ENCODE measurements at places on chromosomes 4 and X. TPM values are rescaled to one million over a fixed set of nuclear protein-coding genes. Genes with fewer than 3 reads are reported as not detected.

Gene PPEF2
- not detected for total RNA-seq

DNA sequence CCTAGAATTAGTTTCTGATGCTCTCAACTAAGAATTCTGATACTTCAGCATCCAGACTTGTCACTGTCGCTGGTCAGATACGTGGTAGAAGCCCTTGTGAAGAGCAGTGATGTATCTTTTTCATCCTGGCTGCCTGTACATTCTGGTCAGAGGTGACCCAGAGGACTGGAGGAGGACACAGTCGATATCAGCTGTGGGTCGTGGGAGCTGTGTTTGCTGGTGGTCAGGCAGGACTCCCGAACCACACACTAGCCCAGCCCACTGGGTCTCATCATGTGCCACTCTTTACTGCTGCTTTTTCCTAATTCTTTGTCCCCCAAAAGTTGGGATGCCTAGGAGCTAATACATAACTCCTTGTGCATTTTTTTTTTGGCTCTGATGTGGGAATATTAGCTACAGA, 6.5 kb downstream of the DCUN1D4 start:
- H3K27ac ChIP-seq: no peak overlapping the region
- peaks cover 13% of the 10 kb centered on the region for H3K4me1 ChIP-seq
- no peak for DNase-seq
- H3K4me3 ChIP-seq: no peak overlapping the region
- no peaks in the 10 kb centered on the region for H3K36me3 ChIP-seq
- no peaks in the 10 kb centered on the region for H3K27me3 ChIP-seq

Gene FAT4
- total RNA-seq: 19.5 TPM

- no peak for DNase-seq
- H3K27ac ChIP-seq: no peak overlapping the region
- H3K4me3 ChIP-seq: no peak overlapping the region
- no peaks in the 10 kb centered on the region for H3K27me3 ChIP-seq
- H3K36me3 ChIP-seq: no peaks in the 10 kb centered on the region
Measured at GRCh38 chrX:14291666-14292500, 237.5 kb upstream of the GLRA2 start.

- no peak overlapping the region for H3K27ac ChIP-seq
- DNase-seq: no peak
- no peaks in the 10 kb centered on the region for H3K4me1 ChIP-seq
- H3K36me3 ChIP-seq: no peaks in the 10 kb centered on the region
- no peaks in the 10 kb centered on the region for H3K27me3 ChIP-seq
Measured at GRCh38 chr4:161189286-161190134, 974.3 kb downstream of the FSTL5 start.

DNA sequence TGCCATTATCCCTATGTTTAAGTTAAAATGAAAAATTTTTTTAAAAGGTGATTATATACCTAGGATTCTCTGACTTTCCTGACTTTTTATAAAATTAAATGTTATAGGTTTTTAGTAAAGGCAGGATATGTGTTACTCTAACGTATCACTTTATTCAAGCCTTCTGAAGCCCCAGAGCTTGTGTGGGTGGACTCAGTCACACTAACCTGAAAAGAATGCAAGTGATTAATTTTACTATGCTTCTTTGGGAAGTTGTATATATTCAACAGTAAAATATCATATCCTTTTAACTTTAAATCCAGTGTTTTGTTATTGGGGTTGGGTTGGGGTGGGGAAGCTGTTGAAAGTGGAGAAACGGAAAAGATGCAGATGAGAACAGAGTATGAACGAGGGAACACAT, 22.8 kb downstream of the PDLIM3 start:
- no peak for DNase-seq
- H3K4me1 ChIP-seq: peaks cover 14% of the 10 kb centered on the region
- no peak overlapping the region for H3K4me3 ChIP-seq
- no peaks in the 10 kb centered on the region for H3K36me3 ChIP-seq
- no peak overlapping the region for H3K27ac ChIP-seq

DNA sequence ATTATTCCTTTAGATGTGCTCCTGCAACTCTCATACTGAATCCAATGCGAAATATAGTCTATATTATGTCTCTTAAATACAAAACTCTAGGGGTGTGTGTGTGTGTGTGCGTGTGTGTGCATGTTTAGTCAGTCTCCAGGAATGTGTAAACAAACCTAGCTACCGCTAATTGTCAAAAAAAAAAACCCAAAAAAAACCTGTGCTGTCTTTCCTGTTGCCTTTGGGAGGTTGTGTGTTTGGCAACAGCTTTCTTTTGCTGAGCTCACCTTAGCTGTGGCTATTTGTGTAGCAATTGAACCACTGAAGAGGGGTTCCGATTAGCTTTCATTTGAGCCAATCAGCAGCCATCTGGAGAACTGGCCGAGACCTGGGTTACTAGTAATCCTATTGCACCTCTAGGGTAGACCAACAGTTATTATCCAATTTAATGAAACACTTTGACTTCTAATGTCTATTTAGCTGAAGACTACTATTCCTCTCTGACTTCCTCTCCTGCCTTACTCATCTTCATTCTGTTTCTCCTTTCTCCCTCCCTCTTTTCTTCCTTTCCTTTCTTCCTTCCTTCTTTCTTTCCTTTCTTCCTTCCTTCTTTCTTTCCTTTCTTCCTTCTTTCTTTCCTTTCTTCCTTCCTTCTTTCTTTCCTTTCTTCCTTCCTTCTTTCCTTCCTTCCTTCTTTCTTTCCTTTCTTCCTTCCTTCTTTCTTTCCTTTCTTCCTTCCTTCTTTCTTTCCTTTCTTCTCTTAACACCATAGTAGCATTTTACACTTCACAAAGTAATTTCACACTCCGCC, 471.1 kb downstream of the GBA3 start:
- no peaks in the 10 kb centered on the region for H3K27me3 ChIP-seq
- H3K4me3 ChIP-seq: no peak overlapping the region
- H3K4me1 ChIP-seq: no peaks in the 10 kb centered on the region
- H3K36me3 ChIP-seq: no peaks in the 10 kb centered on the region
- no peak overlapping the region for H3K27ac ChIP-seq
- no peak for DNase-seq

DNA sequence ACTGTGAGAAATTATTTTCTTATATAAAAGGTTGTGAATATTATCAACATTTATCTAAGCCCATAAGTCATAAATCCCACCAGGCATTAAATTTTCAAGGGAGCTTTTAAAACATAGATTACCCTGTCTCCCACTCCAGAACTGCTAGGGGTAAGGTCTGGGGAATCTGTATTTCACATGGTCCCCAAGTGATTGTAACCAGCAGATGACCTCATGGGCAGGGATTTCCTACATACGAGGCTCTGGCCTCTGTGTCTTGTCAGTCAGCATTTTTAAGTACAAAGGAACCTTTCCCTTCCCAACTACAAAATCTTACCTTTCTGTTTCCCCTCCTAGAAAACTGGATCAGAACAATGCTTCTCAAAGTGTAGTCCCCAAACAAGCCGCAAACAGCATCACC, 188.6 kb downstream of the TSPAN5 start:
- H3K27ac ChIP-seq: no peak overlapping the region
- no peaks in the 10 kb centered on the region for H3K27me3 ChIP-seq
- no peak for DNase-seq
- H3K36me3 ChIP-seq: no peaks in the 10 kb centered on the region

DNA sequence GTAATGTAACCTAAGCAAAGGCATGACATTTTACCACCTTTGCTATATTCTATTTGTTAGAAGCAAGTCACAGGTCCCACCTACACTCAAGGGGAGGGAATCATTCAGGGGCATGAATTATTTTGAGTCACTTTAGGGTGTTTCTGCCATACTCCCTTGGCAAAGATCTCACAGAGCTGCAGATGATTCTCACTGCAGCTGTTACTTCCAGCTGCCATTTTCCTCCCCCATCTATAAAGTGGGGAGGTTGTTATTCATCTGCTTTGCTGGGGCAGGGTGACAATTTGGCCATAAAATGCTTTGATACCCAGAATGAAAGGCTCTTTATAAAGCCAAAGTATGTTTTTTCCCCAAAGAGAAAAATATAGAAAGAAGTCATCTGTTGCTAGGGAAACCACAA, 136.5 kb upstream of the SMIM31 start:
- DNase-seq: no peak
- H3K4me1 ChIP-seq: no peaks in the 10 kb centered on the region
- no peaks in the 10 kb centered on the region for H3K36me3 ChIP-seq
- H3K27me3 ChIP-seq: no peaks in the 10 kb centered on the region

Gene QRFPR
- total RNA-seq: not detected

- no peaks in the 10 kb centered on the region for H3K27me3 ChIP-seq
- H3K4me1 ChIP-seq: no peaks in the 10 kb centered on the region
- no peaks in the 10 kb centered on the region for H3K36me3 ChIP-seq
- no peak overlapping the region for H3K27ac ChIP-seq
Measured at GRCh38 chrX:38923451-38923969, 122.3 kb downstream of the MID1IP1 start.

DNA sequence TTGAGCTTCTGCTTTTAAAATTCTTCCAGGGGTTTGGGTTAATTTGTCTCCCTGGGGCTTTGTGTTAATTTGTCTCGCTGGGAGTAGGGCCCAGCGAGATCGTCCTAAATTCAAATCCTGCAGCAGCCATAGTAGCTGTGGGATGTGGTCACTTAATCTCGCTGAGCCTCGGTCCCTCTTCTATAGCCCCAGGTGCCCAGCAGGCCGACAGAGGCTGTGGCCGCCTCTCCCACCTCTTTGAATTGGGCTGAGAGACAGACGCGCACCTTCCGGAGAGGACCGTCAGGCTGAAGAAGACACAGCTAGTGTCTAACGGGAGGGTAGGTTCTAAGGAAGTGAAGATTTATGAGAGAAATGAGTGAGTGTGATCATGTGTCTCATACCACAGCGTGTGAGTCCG, 15.7 kb upstream of the WFS1 start:
- DNase-seq: peak; percentile 19
- H3K4me1 ChIP-seq: peaks cover 4% of the 10 kb centered on the region
- no peak overlapping the region for H3K27ac ChIP-seq
- H3K36me3 ChIP-seq: no peaks in the 10 kb centered on the region
- peaks cover 16% of the 10 kb centered on the region for H3K27me3 ChIP-seq

DNA sequence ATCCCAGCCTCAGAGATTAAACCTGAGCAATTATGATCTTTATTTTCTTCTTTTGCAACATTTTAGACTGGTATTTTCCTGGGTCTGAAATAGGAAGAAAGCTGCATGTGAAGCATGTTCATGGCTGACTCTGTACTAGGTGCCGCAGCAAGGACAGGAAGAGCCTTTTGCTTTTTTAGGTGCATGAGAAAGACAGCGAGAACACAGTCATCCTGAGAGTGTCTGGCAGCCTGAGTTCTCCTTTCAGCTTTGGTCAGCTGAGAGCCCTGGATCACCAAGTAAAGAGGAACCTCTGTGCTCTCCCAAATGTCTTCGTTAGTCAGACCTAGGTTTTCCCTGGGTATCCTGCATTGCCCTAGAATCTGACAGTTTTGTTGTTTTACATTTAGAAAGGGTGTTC, 29.8 kb downstream of the FAM149A start:
- no peaks in the 10 kb centered on the region for H3K4me1 ChIP-seq
- H3K36me3 ChIP-seq: no peaks in the 10 kb centered on the region
- no peak for DNase-seq

DNA sequence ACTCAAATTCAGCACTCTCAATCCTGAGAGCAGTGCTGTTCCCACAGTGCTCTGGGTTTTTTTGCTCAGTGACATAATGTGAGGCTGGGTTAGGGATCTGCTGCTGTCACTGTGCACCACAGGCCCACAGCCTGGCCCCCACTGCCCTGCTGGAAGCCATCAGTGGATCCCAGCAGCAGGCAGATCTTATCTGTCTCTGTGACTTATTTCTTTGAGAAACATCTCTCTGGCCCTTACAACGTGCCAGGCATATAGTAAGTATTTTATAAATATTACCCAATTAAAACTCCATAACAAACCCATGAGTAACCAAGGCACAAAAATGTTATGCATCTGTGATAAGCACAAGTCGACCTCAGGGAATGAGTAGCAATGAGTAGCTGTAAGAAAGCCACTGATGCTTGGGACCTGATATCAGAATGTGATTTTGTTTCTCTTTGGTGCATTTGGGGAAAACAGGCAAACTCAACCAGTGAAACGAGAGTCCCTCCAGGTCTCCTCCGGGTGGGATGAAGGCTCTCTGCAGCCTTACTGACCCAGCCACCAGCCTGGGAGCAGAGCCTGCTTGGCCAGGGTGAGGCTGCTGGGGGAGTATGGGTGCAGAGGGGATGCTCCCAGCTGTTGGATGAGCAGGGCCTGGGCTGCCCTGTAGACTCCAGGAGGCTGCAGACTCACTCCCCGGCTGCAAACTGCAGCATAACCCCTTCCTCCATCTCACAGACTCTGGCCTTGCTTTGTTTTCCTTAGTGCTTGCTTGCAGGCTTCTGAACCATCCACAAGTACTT, 172.7 kb upstream of the LNX1 start:
- H3K4me3 ChIP-seq: no peak overlapping the region
- no peaks in the 10 kb centered on the region for H3K27me3 ChIP-seq
- no peak for DNase-seq
- peaks cover 4% of the 10 kb centered on the region for H3K4me1 ChIP-seq
- H3K36me3 ChIP-seq: no peaks in the 10 kb centered on the region

DNA sequence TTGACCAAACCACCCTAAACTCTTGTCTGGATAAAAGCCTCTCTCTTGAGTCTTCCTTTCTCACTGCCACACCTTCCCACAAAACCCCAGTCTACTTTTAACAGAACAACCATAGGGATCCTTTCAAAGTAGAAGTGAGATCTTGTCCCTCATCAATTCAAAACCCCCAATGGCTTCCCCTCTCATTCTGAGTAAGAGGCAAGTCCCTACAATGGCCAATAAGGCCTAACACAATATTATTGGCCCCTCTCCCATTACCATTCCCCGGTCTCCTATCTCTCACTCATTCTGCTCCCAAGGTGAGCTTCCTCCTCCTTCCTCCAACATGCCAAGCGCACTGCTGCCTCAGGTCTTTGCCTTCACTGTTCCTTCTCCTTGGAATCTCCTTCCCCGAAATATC, 57.1 kb downstream of the REELD1 start:
- H3K27me3 ChIP-seq: no peaks in the 10 kb centered on the region
- H3K27ac ChIP-seq: no peak overlapping the region
- H3K36me3 ChIP-seq: no peaks in the 10 kb centered on the region
- H3K4me1 ChIP-seq: no peaks in the 10 kb centered on the region
- no peak overlapping the region for H3K4me3 ChIP-seq

- no peaks in the 10 kb centered on the region for H3K4me1 ChIP-seq
- H3K36me3 ChIP-seq: no peaks in the 10 kb centered on the region
- no peak overlapping the region for H3K27ac ChIP-seq
- H3K27me3 ChIP-seq: peaks cover 11% of the 10 kb centered on the region
- no peak overlapping the region for H3K4me3 ChIP-seq
- no peak for DNase-seq
Measured at GRCh38 chr4:48974979-48975640, 11.0 kb upstream of the CWH43 start.

- no peaks in the 10 kb centered on the region for H3K36me3 ChIP-seq
- no peaks in the 10 kb centered on the region for H3K4me1 ChIP-seq
- H3K27me3 ChIP-seq: no peaks in the 10 kb centered on the region
- no peak for DNase-seq
- H3K27ac ChIP-seq: no peak overlapping the region
- H3K4me3 ChIP-seq: no peak overlapping the region
Measured at GRCh38 chr4:87734936-87735335, 64.4 kb upstream of the IBSP start.

Data from left lung (tissue), 14 donors.